ENCODE measurements at places on chromosomes 3 and 15.

GRCh38 chr3:81951106-81951505, 189.7 kb upstream of the GBE1 start:
- DNase-seq, result no peak

GRCh38 chr3:161274691-161275298, 53.7 kb downstream of the NMD3 start:
- peak; percentile 83 for DNase-seq

DNA sequence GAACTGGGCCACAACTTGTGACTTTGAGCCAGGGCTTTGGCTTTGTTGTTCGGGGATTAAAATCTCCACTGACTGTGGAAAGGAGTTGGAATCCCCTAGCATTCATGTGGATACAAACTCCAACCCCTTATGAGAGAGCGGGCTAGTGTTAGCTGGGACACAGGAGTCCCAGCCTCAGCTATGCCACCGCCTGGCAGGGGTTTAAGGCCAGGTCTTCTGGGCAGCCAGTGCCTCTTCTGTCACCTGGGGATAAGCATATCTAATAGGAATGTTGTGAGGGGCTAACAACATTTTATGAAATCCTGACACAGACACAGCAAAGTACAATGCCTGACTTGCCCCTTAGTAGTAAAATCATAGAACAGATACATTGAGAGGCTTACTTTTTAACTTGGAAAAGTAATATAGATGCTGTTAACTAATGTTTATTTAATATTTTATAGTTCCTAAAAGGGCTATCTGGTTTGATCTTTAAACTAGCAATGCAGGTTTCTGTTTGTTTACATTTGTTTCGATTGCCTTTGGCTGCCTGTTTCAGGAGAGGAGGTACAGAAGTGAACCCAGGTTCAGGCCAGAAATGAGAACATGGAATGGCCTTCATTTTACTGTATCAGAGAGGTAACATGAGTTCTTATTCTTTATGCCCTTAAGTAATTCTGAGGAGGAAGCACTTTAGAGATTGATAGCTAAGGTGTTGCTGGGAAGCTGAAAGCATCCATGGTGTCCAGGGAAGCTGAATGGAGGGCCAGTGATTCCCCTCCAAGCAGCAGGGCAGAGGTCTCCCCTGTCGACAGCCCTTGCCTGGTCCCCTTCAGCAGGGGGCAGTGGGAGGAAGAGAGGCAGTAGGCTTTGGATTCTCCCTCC, 8.7 kb downstream of the GPR160 start:
- no peak for DNase-seq

DNA sequence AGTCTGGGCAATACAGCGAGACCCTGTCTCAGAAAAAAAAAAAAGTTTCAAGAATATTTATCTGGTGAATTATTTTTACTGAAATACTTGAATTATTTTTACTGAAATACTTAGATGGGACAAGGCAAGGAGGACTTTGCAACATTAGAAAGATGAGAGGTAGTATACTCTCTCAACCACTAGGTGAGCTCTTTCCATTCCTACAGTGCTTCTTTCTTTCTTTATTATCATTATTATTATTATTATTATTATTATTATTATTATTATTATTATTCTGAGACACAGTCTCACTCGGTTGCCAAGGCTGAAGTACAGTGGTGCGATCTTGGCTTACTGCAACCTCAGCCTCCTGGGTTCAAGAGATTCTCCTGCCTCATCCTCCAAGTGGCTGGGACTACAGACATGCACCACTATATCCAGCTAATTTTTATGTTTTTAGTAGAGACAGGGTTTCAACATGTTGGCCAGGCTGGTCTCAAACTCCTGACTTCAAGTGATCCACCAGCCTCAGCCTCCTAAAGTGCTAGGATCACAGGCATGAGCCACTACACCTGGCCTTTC, 468.8 kb downstream of the MAGI1 start:
- DNase-seq, result no peak
